ENCODE measurements at places on chromosomes 12 and 14. TPM values are rescaled to one million over a fixed set of nuclear protein-coding genes. Genes with fewer than 3 reads are reported as not detected.

EIF2S3B gene
- 9.3 TPM for total RNA-seq

DNA sequence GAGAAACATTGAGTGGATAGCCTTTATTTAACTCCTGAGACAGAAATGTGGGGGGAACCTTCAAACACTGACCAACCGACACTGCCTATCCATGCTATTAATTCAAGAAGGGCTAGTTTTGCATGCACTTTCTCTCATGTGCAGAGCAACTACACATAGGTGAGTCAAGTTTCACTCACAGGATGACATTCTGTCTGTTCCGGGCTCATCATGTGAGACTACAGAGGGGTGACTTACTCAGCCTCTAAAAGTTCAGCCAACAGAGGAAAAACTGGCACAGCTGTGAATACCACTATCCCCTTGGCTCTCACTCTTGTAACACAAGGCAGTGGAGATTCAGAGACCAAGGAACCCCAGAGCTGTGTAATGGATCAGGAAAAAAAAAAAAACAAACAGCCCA is 13.3 kb downstream of the BEST3 start:
- H3K27ac ChIP-seq: peak overlapping the region; percentile 61
- H3K36me3 ChIP-seq: no peaks in the 10 kb centered on the region
- DNase-seq: peak; percentile 70
- no peaks in the 10 kb centered on the region for H3K27me3 ChIP-seq
- H3K4me3 ChIP-seq: no peak overlapping the region
- H3K4me1 ChIP-seq: peaks cover 27% of the 10 kb centered on the region

GALNT9 gene
- total RNA-seq: 3.2 TPM

KRT75 gene
- total RNA-seq: not detected

DNA sequence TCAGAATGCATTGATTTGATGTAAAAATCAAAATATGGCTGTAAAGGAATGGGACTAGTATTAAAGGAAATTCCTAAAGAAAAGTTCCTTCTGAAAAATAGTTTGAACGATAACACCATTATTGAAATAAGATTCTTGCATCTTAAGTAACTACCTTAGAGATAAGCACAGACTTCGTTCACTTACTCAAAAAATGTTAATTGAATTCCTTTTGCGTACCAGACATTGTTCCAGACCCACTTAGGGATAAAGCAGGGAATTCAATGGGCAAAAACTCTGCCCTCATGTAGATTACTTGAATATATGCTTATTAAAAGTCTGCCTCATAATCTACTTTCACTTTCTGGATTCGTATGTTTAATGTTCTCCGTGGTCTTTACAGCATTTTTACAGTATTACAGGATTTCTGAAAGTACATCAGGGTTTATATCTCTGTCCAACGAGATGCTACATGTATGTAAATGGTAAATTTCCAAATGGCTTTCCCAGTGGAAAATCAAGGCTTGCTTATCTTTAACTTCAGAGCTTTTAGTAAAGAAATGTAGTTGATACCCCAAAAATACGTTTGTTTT is 213.7 kb downstream of the GXYLT1 start:
- no peak for DNase-seq
- no peak overlapping the region for H3K4me3 ChIP-seq
- no peaks in the 10 kb centered on the region for H3K4me1 ChIP-seq
- H3K36me3 ChIP-seq: no peaks in the 10 kb centered on the region
- H3K27ac ChIP-seq: no peak overlapping the region
- H3K27me3 ChIP-seq: peaks cover 69% of the 10 kb centered on the region

GRCh38 chr12:80860928-80861327 is 76.8 kb downstream of the LIN7A start:
- H3K4me1 ChIP-seq: no peaks in the 10 kb centered on the region
- H3K27ac ChIP-seq: no peak overlapping the region
- H3K27me3 ChIP-seq: peaks cover 49% of the 10 kb centered on the region
- no peak for DNase-seq
- H3K4me3 ChIP-seq: no peak overlapping the region
- H3K36me3 ChIP-seq: peaks cover 5% of the 10 kb centered on the region

POMT2 gene
- 33.0 TPM for total RNA-seq

DNA sequence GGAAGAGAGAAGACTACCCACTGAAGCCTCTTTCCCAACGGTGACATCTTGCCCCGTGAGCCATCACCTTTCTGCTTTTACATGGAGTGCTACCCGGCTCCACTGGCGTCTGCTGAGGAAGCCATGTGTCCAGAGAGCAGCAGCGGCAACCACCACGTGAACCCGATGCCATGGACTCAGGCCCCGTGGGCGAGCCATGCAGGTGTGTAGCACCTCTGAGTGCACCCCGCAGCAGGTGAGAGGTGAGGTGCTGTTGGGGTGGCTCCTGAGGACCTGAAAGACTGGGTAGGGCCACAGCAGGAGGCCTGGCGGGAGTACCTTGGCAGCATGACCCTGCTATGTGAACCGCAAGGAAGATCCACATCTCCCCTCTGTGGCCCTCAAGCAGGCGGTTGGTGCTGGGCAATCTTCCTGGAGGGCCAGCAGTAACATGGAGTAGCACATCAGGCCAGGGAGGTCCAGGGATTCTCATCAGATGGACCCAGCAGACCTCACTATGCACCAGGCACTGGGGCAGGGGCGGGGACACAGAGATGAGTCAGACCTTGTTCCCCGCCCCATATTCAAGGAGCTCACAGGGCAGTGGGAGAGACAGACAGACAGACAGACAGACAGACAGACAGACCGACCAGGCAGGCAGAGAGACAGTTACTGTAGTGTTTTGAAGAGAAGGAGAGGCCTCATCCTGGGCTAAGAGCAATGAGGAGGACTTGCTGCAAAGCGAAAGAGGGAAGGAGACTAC is 129.6 kb downstream of the PAPOLA start:
- no peak overlapping the region for H3K27ac ChIP-seq
- no peaks in the 10 kb centered on the region for H3K27me3 ChIP-seq
- H3K36me3 ChIP-seq: no peaks in the 10 kb centered on the region

TPPP2 gene
- not detected for total RNA-seq

DNA sequence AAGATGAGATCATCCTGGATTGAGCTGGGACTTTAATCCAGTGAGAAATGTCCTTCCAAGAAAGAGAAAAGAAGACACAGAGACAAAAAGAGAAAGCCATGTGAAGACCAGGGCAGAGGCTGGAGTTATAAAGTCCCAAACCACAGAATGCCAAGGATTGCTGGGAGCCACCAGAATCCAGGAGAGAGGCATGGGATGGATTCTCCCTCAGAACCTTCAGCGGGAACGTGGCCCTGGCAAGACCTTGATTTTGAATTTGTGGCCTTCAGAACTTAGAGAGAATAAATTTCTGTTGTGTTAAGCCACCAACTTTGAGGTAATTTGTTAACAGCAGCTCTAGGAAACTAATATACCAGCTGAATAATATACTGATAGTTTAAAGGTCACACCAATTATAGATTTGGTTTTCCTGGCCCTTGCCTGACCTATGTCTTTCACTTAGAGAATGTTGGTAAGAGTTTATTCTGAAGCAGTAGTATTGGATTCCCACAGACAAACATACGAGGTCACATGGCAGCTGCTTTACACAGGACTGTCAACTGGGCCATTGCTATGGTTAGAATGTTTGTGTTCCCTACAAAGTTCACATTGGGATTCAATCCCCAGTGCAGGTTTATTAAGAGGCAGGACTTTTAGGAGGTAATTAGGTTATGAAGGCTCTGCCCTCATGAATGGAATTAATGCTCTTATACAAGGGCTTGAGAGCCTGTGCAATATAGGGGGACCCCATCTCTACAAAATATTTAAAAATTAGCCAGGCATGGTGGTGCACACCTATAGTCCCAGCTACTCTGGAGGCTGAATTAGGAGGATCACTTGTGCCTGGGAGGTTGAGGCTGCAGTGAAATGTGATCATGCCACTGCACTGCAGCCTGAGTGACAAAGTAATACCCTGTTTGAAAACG is 156.5 kb upstream of the EEA1 start:
- H3K36me3 ChIP-seq: no peaks in the 10 kb centered on the region
- DNase-seq: no peak
- no peak overlapping the region for H3K4me3 ChIP-seq
- peak overlapping the region; percentile 31 for H3K27ac ChIP-seq
- H3K4me1 ChIP-seq: peaks cover 11% of the 10 kb centered on the region

DNA sequence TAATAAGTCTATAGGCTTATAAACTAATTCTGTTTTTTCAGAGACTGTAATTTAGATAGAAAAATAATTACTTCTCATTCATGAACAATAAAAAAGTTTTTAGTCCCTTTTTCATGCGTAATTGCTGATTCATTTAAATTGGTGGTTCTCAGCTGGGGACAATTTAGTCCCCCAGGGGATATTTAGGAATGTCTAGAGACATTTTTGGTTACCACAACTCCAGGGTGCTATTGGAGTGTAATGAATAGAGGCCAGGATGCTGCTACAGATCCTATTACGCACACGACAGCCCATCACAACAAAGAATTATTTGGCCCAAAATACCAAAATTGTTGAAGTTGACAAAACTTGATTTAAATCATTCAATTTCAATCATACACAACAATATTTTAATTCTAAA is 22.8 kb upstream of the VCPKMT start:
- H3K4me1 ChIP-seq: no peaks in the 10 kb centered on the region
- H3K27ac ChIP-seq: no peak overlapping the region
- peaks cover 13% of the 10 kb centered on the region for H3K36me3 ChIP-seq
- H3K4me3 ChIP-seq: no peak overlapping the region

- peak overlapping the region; percentile 76 for H3K4me3 ChIP-seq
- H3K27ac ChIP-seq: peak overlapping the region; percentile 82
- no peaks in the 10 kb centered on the region for H3K27me3 ChIP-seq
- DNase-seq: peak; percentile 68
- peaks cover 32% of the 10 kb centered on the region for H3K4me1 ChIP-seq
- peaks cover 28% of the 10 kb centered on the region for H3K36me3 ChIP-seq
These were observed 894 bp downstream of the KRT8 start for GRCh38 chr12:52903855-52904508.

TOMM20L gene
- not detected for total RNA-seq

DNA sequence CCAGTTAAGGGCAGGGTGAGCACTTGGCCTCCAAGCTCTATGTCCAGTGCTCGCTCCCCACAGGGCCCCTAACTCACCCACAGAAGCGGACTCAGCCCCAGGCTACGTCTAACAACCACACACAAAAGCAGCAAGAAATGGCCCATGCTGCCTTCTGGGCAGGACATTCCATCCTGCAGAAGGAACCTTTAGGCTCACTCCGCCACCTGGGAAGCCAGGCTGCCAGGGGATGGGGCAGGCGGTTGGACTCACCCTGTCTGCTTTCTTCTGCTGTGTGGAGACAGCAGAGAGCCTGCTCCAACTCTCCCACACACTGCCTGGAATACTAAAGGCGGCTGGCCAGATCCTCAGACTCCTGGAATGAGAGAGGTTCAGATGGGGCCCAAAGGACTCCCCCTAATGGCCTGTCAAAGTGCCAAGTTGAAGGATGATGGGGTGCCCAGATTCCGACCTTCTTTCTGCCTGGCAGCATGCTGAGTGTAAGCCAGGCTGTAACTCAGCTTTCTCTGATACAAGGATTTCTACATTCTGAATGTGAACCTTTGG is 27.7 kb upstream of the BLTP3B start:
- no peaks in the 10 kb centered on the region for H3K4me1 ChIP-seq
- H3K36me3 ChIP-seq: no peaks in the 10 kb centered on the region
- H3K4me3 ChIP-seq: no peak overlapping the region
- H3K27ac ChIP-seq: no peak overlapping the region
- DNase-seq: no peak
- no peaks in the 10 kb centered on the region for H3K27me3 ChIP-seq

DNA sequence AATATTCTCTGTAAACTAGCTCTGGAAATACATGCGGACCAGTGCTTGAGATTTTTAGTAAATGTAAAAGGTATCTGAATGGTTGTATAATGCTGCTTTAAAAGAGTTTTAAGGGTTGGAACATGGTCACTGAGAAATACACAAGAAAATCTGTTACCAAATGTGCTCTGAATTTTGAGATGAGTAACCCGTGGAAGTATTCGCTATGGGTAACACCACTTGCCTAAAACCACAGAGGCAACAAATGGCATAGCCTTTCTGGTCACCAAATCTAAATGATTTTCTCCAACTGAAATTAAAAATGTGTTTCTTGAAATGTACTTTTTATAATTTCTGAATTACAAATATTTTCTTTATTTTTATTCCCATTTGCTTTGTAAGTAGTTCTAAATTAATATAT is 745.7 kb downstream of the DIO2 start:
- H3K27ac ChIP-seq: no peak overlapping the region
- H3K36me3 ChIP-seq: no peaks in the 10 kb centered on the region
- DNase-seq: no peak

DNA sequence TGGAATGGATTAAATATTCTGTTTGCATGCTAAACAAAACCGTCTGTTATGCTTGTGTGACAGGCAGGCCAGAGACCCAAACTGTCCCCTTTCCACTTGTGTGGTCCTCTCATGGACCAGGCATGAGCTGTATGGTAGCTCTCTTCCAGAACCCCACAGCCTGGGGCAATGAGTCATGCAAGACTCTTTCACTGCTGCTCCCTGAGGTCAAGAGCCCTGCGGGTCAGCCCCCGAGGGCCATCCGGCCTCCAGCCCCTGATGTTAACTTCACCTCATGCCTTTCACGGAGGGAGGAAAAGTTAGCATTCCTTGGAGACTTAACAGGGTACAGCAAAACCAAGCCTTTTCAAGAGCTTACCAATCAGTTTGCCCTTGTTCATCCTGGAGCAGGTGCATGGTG is 239.1 kb upstream of the DIO3 start:
- no peak overlapping the region for H3K27ac ChIP-seq
- H3K4me1 ChIP-seq: no peaks in the 10 kb centered on the region
- no peaks in the 10 kb centered on the region for H3K27me3 ChIP-seq
- no peak overlapping the region for H3K4me3 ChIP-seq
- H3K36me3 ChIP-seq: no peaks in the 10 kb centered on the region
- no peak for DNase-seq

GRCh38 chr12:30757316-30757715 is 2.6 kb upstream of the CAPRIN2 start:
- no peak overlapping the region for H3K4me3 ChIP-seq
- DNase-seq: no peak
- H3K36me3 ChIP-seq: no peaks in the 10 kb centered on the region

GRCh38 chr14:50859296-50859624 is 12.6 kb upstream of the ABHD12B start:
- DNase-seq: no peak
- H3K36me3 ChIP-seq: peaks cover 6% of the 10 kb centered on the region
- no peaks in the 10 kb centered on the region for H3K4me1 ChIP-seq
- no peak overlapping the region for H3K27ac ChIP-seq

DNA sequence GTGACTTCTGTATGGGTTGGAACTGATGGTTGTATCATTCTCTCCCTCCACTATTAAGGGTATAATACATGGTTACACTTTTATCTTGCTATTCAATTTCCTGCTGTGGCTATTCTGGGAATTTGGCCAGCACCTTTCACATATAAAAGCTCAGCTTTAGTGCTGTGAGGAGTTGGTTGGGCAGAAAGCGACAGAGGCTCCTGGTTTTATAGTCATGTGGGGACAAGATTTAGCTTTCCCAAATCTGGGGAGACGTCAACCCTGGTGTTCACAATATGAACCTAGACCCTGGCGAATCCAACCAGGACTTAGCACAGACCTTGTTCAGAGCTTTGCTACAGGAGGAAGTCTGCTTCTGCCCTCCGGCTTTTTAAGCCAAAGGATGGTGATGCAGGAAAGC is 36.5 kb downstream of the FOS start:
- H3K4me1 ChIP-seq: peaks cover 16% of the 10 kb centered on the region
- peak; percentile 41 for DNase-seq
- H3K4me3 ChIP-seq: no peak overlapping the region
- no peaks in the 10 kb centered on the region for H3K27me3 ChIP-seq
- no peaks in the 10 kb centered on the region for H3K36me3 ChIP-seq
- H3K27ac ChIP-seq: no peak overlapping the region

GRCh38 chr12:11651381-11651780 is 1.9 kb downstream of the ETV6 start:
- peak overlapping the region; percentile 77 for H3K27ac ChIP-seq
- H3K36me3 ChIP-seq: no peaks in the 10 kb centered on the region
- peaks cover 21% of the 10 kb centered on the region for H3K4me1 ChIP-seq
- peak overlapping the region; percentile 82 for H3K4me3 ChIP-seq
- no peaks in the 10 kb centered on the region for H3K27me3 ChIP-seq
- DNase-seq: no peak
